Right renal pelvis (tissue), 4 donors: ENCODE measurements at places on chromosomes 2 and 18.

DNA sequence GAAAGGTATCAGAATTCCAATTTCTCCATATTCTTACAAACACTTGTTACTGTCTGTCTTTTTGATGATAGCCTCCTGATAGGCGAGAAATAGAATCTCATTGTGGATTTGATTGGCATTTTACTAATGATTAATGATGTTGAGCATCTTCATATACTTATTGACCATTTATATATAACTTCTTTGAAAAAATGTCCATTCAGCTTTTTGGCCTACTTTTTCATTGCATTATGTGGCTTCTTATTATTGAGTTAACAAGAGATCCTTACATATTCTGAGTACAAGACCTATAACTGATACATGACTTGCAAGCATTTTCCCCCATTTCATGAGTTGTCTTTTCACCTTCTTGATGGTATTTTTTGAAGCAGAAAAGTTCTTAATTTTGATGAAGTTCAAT, 54.6 kb downstream of the QPCT start:
- no peak for DNase-seq

DNA sequence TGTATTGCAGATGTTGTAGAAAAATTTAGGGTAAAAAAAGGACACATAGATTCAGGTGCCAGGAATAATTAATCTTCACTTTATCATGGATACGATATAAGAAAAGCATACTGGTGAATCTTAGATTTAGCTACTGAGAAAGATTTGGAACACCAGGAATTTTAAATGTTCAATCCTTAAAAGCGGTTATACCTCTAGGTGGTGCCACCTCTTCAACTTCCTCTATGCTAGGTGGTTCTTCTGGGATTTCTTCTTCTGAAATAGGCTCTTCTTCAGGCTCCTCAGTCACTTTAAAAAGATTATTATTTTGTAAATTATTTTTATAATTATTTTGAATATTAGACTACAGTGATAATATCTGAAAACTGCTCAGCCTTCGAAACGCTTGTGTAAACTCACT, 133.1 kb downstream of the TTN start:
- DNase-seq, result no peak

DNA sequence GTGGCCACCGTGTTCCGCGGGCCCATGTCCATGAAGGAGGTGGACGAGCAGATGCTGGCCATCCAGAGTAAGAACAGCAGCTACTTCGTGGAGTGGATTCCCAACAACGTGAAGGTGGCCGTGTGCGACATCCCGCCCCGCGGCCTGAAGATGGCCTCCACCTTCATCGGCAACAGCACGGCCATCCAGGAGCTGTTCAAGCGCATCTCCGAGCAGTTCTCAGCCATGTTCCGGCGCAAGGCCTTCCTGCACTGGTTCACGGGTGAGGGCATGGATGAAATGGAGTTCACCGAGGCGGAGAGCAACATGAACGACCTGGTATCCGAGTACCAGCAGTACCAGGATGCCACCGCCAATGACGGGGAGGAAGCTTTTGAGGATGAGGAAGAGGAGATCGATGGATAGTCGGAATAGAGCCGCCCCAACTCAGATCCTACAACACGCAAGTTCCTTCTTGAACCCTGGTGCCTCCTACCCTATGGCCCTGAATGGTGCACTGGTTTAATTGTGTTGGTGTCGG, 17.7 kb downstream of the TUBB6 start:
- DNase-seq, result no peak

- no peak for DNase-seq
Measured at GRCh38 chr2:219106251-219106650, 45.5 kb upstream of the IHH start.

- no peak for DNase-seq
Measured at GRCh38 chr2:235439959-235440662, 53.7 kb upstream of the AGAP1 start.

DNA sequence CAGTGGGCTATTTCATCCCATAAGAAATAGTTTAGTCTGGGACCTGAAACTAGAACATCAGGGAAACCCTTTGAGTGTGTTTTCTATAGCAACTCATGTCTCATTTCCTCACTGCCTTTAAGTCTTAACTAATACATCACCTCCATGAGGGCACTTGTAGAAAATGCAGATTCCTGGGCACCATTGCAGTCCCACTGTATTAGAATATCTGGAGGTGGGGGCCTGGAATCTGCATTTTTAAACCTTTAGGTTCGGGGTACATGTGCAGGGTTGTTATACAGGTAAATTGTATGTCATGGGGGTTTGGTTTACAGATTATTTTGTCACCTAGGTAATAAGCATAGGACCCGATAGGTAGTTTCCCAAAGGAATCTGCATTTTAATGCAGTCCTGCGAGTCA, 87.4 kb downstream of the ARHGEF33 start:
- DNase-seq, result no peak

- peak; percentile 52 for DNase-seq
Measured at GRCh38 chr2:151238527-151239487, 22.9 kb downstream of the RBM43 start.

DNA sequence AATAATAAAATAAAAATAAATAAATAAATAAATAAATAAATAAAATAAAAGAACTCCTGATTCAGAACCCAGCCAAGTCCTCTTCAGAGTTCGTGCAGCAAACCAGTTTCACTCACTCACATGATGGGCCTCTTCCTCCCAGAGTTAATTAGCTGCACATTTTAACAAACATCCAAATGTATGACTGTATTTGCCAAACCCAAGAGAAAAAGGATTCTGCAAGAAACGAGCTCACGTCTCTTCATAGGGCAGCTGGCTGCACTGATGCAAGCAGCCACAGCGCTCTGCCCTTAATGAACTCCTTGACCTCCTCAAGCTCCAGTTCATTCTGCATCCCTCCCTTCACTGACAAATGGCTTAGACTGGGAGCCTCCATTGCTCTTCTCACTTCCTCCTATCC, 55.1 kb downstream of the MREG start:
- no peak for DNase-seq

DNA sequence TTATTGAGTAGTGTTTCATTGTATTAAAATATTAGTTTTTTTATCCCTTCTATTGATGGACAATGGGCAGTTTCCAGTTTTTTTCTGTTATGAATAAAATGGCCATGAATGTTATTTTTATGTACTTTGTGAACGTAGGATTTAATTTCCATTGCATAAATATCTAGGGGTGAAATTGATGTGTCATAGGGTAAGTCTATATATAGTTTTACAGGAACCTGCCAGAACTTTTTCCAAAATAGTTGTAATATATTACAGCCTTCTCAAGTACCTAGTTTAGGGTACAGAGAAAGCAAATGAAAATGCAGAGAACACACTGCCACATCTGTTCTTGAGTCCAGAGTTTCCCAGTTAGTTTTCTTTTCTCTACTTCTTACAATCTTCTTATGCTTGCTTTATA, 378.6 kb downstream of the MEIS1 start:
- DNase-seq, result no peak

DNA sequence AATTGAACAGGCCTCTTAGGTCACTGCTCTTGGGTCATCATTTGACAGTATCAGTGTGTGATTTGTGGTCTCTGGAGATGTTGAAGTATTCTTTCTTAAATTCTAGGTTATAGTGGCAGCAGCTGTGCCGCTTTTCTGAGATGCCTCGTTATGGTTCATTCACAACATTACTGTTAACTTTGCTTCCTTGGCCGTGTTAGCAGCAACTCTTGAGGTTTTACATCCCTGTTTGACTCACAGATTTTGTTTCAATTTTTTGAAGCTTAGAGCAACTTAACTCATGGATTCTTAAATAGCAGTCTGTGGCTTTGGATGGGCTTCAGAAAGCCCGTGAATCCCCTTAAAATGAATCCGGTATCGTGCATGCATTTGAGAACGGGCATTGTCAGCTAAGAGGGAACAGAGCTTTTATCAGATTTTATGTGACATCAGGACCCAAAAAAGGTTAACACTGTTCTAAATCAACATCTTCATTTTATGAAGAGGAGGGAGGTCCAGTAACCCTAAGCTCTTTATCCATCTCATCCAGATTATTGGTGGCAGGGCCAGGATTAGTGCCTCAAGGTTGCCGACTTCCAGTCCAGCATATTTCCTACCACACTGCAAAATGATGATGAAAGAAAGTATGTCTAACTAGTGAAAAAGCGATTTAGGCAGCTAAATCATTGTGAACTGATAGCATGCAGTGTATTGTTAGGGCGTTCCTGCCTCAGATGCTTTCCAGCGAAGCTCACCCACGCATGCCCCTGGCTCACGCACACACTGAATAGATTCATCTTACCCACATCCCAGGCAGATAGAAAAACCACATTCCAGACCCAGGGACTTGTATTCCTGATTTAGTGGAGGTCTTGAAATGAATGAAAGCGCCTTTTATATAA, 5.1 kb downstream of the TRIB2 start:
- no peak for DNase-seq

- DNase-seq, result no peak
Measured at GRCh38 chr2:28276807-28277206, 115.9 kb upstream of the FOSL2 start.

DNA sequence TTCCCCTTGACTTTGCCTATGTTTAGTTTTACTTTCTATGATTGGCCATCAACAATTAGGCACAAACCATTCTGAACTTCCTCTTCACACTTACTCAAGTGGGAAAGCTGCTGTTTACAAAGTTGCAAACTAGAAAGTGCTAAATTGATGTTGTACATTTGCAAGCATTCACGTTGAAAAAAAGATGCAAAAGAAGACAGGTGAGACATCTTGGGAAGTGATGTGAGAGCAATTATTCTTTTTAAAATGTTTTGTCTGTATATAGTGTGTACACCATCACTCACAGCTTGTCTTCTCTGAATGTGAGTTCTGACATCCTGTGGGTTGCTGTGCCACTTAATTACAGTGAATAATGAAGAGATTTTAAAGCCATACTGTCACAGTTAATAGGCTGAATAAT, 874.1 kb upstream of the LRATD1 start:
- no peak for DNase-seq

DNA sequence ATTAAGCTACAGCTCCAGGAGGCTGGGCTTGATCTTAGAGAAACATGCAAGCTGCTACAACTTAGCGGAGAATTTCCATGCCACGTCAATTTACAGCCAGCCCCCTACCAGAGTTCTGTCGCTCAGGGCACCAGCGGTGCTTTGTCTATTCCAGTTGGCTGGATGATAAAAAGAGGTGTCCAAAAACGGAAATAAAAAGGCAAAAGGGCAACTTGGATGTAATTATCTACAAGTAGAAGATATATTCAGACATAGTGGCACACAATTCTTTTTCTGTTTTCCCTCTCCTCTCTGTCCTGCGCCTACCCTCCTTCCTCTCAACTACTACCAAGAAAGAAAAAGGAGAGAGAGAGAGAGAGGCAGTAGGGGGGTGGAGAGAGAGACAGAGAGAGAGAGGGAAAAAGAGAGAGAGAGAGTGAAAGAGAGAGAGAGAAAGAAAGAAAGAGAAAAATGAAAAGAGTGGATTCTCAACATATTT, 363 bp upstream of the RFTN2 start:
- DNase-seq, result peak; percentile 62

- DNase-seq, result no peak
Measured at GRCh38 chr2:140589696-140590095, 1541.1 kb downstream of the LRP1B start.

DNA sequence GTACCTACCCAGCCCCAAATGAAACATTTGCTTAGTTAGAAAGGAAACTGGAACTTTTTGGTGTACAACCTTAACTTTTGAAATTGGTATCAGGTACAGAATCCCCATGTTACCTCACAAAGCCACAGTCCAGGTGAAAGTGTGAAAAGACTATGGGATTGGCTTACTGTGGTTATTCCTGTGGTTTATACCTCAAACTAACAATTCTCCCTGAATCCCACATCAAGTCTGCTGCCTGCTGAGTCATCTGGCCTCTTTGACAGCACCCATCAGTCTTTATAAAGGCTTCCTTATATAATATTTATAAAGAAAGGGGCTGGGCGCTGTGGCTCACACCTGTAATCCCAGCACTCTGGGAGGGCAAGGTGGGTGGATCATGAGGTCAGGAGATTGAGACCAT, 164.6 kb downstream of the TMEM247 start:
- DNase-seq, result no peak

DNA sequence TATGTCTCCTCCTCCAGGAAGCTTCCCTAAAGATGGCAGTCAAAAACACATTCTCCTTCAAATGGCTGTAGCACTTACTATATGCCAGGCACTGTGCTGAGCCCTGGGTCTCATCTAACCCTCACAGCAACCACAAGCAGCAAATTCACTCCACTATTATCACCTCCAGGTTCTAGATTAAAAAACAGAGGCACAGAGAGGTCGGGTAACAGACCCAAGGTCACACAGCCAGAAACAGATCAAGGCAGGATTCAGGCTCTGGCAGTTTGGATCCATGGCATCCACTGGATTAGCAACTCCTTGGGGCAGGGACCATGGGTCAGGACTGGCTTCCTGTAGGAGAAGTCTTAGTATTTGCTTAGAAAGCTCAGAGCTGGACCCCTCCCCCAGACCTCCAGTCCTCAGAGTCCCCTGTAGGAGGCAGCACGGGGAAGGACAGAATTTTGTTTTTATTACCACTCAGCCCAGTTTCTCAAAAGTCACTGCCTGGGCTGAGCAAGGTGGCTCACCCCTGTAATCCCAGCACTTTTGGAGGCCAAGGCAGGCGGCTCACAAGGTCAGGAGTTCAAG, 34.4 kb downstream of the ZFP36L2 start:
- DNase-seq, result no peak

DNA sequence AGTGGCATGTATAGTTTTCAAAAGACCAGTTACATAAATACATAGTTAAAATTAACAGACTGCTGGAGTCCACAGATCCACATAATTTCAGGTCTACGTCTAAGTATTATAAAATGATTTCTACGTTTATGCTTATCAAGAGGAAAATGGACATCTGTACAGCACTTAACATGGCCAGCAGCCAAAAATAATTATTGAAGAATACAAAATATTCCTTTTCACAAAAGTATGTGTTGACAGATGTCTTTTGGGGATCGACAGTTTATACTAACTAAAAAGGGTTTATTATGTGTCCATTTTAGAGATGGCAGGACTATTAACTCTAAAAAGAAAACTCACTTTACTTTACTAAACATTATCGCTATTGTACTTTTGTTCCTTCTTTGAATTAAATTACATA, 112.9 kb upstream of the RNU4ATAC start:
- no peak for DNase-seq

DNA sequence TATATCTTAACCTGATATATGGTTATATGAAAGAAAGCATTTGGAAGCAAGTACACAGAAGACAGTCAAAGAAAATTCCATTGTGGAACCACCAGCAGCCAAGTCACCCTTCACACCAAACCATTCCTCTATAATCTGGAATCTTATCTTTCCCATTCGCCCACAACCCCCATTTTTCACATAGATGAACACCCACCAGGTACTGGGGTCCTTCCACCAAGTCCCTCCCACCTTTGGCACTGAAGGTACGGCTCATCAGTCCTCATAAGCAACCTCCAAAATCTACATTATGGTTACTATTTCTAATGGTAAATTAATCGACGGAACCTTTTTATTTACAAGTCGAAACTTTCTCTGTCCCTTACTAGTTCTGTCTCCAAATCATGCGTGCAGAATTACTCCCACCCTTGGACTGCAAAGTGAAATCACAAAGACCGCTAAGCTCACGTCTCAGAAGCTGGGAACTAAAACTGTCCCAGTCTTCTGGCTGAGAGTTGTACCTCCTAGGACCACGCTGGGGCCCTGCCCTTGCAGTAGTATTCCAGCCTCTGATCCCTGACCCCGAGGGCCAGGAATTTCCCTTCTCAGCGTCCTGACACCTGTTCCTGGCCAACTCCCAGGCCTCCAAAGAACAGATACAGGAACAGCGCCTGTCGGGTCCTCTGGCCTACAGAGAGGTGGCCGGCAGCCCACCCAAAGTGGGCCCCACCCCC, 702 bp downstream of the OLA1 start:
- DNase-seq, result peak; percentile 7
